ENCODE measurements at places on chromosomes 7 and 10. TPM values are rescaled to one million over a fixed set of nuclear protein-coding genes. Genes with fewer than 3 reads are reported as not detected.

The BEND7 gene
- 0.64 TPM for total RNA-seq

The CTAGE8 gene
- total RNA-seq = 0.10 TPM

The DNMBP gene
- total RNA-seq = 27.9 TPM

The NODAL gene
- not detected for total RNA-seq

The IDI2 gene
- total RNA-seq = not detected

The SEC31B gene
- total RNA-seq = 1.4 TPM

The GHRHR gene
- total RNA-seq = not detected

The CCDC146 gene
- 1.1 TPM for total RNA-seq

The BBIP1 gene
- total RNA-seq = 16.7 TPM

The ZNF804B gene
- not detected for total RNA-seq

The EPHB4 gene
- 29.5 TPM for total RNA-seq

The SLC29A4 gene
- total RNA-seq = 1.6 TPM

The CHAT gene
- total RNA-seq = not detected

The DNAJC9 gene
- total RNA-seq = 7.7 TPM

The CYTH3 gene
- 56.0 TPM for total RNA-seq

The LRRC18 gene
- not detected for total RNA-seq

The CTTNBP2 gene
- 0.15 TPM for total RNA-seq

The STEAP2 gene
- total RNA-seq = 25.8 TPM

The WIPF3 gene
- not detected for total RNA-seq

The FOXI2 gene
- not detected for total RNA-seq

The PNLIP gene
- not detected for total RNA-seq

The TAS2R5 gene
- 0.44 TPM for total RNA-seq

The NUTM2A gene
- total RNA-seq = not detected

The RBP3 gene
- total RNA-seq = not detected

The UCMA gene
- not detected for total RNA-seq

The C10orf67 gene
- total RNA-seq = not detected

The AIFM2 gene
- 9.7 TPM for total RNA-seq

The CTBP2 gene
- 32.0 TPM for total RNA-seq

The ALOX5 gene
- total RNA-seq = not detected
